Epithelial cell of esophagus (primary cell): ENCODE measurements at places on chromosomes 6 and 20.

DNA sequence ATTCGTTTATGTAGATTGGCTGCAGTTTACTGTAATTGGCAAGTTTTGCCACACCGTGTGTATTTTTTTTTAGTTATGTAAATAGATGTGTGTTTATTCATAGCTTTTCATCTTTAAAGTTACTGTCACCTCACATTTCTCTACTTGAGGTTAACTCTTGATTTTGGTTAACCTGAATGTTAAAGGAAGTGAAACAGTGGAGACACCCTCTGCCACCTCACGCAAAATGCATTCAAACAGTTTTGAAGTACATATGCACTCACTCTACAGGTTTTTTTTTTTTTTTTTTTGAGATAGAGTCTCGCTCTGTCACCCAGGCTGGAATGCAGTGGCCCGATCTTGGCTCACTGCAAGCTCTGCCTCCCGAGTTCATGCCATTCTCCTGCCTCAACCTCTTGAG lies 17.7 kb downstream of the OR2A4 start:
- DNase-seq: peak; percentile 26

GRCh38 chr6:7992002-7992815 lies 72.0 kb downstream of the BLOC1S5 start:
- DNase-seq: peak; percentile 65

DNA sequence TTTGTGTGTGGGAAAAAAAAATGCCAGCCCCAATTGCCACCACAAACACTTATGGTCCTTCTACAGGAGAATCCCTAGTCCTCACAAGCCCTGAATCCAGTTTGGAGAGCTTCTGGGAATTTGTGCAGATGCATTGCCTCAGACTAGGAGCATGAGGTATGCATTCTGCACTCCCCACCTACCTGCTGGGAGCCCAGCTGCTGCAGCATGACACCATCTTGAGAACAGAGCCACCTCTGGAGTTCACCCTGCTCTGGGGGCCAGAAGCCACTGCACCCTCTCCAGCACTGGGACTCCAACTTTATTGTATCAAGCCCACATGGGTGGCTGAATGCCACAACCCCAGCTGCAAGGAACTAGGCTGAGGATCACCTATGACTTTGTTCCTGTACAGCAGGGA lies 568.5 kb upstream of the ID4 start:
- no peak for DNase-seq

GRCh38 chr20:62123450-62124118 lies 1.3 kb downstream of the LSM14B start:
- peak; percentile 56 for DNase-seq

DNA sequence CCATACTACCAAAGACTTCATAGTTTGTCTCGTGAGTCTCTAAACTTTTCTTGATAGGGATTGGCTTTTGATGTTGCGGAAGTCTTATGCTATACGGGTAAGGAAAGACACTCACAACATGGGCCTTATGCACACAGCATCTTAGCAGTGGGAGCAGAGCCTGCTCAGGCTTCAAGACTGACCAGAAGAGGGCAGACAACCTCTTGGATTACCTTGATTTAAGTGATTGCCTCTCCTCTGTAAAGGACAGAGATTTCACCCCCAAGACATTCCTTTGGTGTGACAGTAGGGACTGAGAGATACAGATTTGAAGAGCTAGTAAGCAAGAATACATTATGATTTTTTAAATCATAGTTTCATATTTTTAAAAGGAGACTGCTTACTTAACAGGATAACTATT lies 71.0 kb upstream of the SAMD3 start:
- DNase-seq: peak; percentile 70

- no peak for DNase-seq
These were observed 190.2 kb downstream of the COL9A1 start for GRCh38 chr6:70112716-70113115.

DNA sequence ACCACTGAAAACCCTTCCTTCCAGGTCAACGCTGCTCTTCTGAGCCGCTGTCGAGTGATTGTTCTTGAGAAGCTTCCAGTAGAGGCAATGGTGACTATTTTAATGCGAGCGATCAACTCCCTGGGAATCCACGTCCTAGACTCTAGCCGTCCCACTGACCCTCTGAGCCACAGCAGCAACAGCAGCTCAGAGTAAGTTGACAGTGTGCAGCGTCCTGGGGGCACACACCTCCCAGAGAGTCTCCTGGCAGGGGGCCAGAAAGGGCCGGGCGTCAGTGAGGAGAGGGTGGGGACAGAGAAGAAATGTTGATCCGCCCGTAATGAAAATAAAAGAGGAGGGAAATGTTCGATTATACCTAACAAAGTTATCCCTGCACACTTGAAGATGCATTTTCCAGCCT lies 5.0 kb downstream of the WRNIP1 start:
- no peak for DNase-seq
